ENCODE measurements at places on chromosomes 12 and 14. TPM values are rescaled to one million over a fixed set of nuclear protein-coding genes. Genes with fewer than 3 reads are reported as not detected.

Gene PPFIA2
- 0.48 TPM for total RNA-seq

Gene KCNC2
- not detected for total RNA-seq

Gene FICD
- 1.9 TPM for total RNA-seq

Gene CPNE6
- total RNA-seq = not detected

Gene CLEC4D
- total RNA-seq = not detected

Gene GPRC5D
- total RNA-seq = not detected

Gene RTL1
- total RNA-seq = not detected

Gene DTX3
- total RNA-seq = 7.0 TPM

Gene STAT6
- 49.7 TPM for total RNA-seq

Gene CCDC197
- not detected for total RNA-seq

Gene CLEC1A
- under 0.01 TPM for total RNA-seq

Gene ERBB3
- total RNA-seq = 29.6 TPM

Gene CIDEB
- 1.4 TPM for total RNA-seq

Gene DACT1
- total RNA-seq = not detected

Gene PLD4
- not detected for total RNA-seq

Data from tracheal epithelial cell (primary cell).